CD4-positive, alpha-beta T cell treated with Interleukin-4 for 4 hours (primary cell): ENCODE measurements at places on chromosomes 13 and 19.

GRCh38 chr13:45142440-45143345, 22.4 kb downstream of the GTF2F2 start:
- no peak for DNase-seq

DNA sequence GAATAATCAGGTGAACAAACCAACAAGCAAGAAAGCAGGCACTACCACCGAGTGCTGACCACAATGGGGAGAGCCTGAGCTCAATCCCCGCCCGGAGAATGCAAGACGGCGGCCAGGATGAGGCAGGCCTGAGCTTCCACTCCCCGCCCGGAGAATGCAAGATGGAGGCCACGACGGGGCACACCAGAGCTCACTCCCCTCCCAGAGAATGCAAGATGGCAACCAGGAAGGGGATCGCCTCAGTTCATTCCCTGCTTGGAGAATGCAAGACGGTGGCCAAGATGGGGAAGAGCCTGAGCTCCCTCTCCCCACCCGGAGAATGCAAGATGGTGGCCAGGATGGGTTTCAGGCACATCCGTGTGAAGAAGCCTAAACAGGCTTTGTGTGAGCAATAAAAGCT, 24.7 kb upstream of the MIER2 start:
- no peak for DNase-seq

DNA sequence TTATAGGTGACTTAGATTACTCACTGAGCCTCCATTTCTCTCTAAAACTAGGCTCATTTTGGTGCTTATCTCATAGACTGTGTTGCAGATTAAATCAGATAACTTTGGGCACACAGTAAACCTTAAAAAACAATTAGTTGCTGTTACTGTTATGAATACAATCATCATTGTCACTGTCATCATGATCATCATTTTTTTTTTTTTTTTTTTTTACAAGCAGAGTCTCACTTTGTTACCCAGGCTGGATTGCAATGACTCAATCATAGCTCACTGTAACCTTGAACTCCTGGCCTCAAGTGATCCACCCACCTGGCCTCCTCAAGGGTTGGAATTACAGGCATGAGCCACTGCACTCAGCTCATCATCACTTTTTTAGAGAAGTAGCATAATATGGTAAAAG, 60.0 kb downstream of the VWA8 start:
- no peak for DNase-seq

DNA sequence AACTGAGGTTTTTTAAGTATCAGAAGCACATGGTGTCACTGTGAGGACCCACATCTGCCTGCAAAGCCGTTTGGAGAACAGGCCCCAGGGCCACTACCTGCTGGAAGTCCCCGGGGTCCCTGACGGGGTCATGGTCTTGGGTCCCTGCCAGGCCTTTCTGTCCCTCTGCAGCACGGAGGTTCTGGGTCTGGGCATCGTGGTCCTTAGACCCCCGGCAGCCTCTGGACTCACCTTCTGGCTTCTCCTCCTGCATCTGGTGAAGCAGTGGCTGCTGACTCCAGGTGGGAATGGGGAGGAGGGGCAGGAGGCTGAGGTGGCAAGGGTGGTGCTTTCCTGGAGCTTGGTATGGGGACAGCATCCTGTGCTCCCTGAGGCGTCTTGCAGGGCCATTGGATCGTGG, 198.6 kb downstream of the TEX29 start:
- DNase-seq, result no peak

- no peak for DNase-seq
Measured at GRCh38 chr13:40597735-40598365, 68.6 kb downstream of the FOXO1 start.

DNA sequence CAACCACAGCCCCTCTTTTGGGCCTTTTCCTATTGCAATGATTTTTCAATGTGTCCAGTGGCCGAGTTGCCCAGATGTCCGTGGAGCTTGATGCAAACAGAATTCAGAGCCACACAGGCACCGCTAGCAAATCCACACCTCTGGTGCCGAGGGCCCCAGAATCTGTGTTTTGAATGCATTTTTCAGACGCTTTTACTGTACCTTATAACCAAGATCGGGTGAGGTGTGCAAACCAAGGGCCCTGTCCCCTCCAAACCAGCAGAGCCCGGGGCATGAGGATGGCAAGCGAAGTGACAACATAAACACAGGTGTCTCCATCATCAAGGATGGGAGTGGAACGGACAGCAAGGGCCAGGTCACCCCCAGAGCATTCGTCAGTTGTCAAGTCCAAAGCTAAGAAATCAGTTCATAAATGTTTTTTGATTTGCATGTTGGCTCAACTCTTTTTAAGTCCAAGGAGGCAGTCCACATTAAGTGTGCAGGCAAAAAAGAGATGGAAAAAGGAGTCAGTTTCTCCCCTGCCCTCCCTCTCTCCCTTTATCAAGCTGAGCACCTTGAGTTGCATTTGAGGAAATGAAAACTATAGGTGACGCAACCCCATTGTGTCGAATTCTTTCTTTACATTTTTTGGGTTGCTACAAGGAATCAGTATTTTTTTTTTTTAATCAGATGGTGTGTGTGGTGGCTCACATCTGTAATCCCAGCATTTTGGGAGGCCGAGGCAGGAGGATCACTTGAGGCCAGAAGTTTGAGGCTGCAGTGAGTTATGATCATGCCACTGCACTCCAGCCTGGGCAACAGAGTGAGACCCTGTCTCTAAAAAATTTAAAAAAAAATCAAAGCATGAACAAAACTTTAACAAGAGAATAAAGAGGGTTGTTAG, 2.9 kb downstream of the CCDC8 start:
- DNase-seq, result no peak

- DNase-seq, result no peak
Measured at GRCh38 chr19:23305555-23305954, 55.4 kb upstream of the ZNF724 start.

GRCh38 chr19:36331353-36332228, 47.4 kb downstream of the ZFP14 start:
- DNase-seq, result peak; percentile 77

GRCh38 chr19:58455306-58455705, 3.9 kb downstream of the ZNF324B start:
- DNase-seq, result no peak

DNA sequence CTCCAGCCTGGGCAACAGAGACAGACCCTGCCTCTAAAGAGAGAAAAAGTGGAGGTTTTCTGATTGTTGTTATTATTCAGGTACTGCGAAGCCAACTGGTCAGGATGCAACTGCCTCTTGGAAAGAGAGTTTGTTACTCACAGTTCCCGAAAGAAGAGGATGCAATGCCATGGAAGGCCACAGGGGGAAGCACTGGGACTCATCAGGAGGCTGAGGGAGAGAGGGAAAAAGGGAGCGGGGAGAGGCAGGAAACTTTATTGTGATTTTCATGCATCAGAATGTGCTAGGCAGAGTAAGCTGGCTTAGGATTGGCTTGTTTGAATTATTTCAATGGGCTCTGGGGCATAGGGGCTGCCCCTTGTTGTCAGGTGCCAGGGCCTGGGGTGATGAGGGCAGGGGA, 27.6 kb downstream of the MYO9B start:
- DNase-seq, result no peak

DNA sequence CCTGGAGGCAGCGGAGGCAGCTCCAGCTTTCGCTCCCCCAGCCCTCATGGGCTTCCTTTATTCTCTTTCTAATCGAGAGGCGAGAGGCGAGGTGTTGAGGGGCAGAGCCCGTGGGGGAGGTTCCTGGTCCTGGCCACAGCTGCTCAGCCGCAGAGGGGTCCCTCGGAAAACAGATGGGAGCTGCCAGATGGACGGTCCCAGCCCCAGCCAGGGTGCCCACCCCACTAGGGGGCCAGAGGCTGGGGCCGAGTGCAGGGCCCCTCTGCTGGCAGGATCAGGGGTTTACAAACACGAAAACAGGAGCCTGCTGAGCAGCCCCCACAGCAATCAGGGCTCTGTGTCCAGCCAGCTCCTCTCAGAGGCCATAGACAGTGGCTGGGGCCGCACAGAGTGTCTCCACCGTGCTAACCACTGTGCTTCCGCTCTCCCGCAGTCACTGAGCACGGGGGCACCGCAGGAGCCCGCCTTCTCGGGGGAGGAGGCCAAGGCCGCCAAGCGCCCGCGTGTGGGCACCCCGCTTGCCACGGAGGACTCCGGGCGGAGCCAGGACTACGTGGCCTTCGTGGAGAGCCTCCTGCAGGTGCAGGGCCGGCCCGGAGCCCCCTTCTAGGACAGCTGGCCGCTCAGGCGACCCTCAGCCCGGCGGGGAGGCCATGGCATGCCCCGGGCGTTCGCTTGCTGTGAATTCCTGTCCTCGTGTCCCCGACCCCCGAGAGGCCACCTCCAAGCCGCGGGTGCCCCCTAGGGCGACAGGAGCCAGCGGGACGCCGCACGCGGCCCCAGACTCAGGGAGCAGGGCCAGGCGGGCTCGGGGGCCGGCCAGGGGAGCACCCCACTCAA, 182.2 kb downstream of the KDM4B start:
- DNase-seq, result no peak

- DNase-seq, result no peak
Measured at GRCh38 chr13:114026481-114026880, 52.6 kb upstream of the C13orf46 start.

GRCh38 chr19:45451131-45451849, 16.5 kb upstream of the FOSB start:
- peak; percentile 93 for DNase-seq

- DNase-seq, result no peak
Measured at GRCh38 chr13:30863796-30864195, 42.3 kb upstream of the MEDAG start.

DNA sequence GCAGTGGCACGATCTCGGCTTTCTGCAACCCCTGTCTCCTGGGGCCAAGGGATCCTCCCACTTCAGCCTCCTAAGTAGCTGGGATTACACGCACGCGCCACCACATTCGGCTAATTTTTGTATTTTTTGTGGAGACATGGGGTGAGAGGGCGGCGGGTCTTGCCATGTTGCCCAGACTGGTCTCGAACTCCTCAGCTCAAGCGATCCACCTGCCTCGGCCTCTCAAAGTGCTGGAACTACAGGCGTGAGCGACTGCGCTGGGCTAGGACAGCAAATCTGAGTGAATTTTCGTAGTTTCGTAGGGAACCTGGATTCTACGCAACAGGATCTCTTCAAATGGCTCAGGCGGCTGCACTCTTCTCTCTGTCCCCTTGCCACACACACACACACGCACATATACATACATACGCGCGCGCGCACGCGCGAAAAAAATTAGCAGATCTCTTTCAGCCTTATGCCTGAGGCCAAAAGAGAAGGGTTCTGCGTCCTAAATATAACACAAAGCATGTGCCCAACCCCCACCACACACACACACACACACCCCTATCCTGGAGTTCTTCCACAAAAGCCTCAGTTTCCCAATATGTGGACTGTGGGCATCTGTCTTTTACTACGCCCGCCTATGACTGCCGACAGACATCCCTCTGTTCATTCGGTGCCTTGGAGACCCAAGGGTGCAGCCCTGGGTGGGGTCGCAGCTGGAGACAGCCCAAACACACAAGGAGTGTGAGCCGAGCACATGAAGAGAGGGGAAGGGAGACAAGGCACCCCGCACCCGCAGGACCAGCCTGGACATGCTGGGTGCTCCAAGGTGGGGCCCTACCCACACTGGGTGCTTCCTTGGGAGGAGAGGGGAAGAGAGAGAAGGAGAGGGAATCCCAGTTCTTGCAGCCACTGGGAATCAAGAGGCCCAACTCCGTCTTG, 616 bp downstream of the PINLYP start:
- no peak for DNase-seq

DNA sequence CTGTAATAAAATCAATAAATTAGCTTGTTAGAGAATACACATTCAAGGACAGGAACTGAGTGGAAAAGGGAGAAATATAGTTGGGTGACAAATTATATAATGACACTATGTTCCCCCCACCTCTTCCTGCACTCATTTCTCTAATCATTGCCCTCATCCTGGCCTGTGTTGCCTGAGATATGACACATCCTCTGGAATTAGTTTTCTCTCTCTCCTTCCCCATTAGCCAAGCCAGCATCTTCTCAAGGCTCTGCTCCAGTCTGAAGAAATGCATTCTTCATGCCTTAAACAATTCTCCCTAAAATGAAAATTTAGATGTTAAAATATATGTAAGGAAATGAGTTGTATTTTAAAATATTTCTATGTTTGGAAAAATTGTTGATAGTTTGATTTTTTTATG, 280.3 kb downstream of the POU4F1 start:
- DNase-seq, result no peak

DNA sequence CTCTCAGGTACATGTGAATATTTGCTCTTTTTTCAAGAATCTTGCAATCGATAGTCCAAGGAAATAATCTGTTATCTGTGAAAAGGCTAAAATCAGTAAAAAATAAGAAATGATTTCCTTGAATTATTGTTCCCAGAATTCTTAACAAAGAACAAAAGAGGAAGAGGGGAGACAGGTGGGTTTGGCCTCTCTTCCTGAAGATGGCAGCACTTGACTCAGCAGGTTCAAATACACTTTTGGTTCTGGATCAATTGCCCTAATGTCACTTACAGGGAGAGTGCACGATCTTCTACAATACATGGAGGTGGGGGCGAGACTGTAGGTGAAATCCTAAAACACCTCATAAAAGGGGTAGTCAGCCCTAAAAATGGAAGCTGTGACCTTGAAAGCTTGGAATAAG, 358.7 kb downstream of the IRS2 start:
- DNase-seq, result no peak

GRCh38 chr19:47518139-47518538, 3.3 kb upstream of the NAPA start:
- peak; percentile 59 for DNase-seq

DNA sequence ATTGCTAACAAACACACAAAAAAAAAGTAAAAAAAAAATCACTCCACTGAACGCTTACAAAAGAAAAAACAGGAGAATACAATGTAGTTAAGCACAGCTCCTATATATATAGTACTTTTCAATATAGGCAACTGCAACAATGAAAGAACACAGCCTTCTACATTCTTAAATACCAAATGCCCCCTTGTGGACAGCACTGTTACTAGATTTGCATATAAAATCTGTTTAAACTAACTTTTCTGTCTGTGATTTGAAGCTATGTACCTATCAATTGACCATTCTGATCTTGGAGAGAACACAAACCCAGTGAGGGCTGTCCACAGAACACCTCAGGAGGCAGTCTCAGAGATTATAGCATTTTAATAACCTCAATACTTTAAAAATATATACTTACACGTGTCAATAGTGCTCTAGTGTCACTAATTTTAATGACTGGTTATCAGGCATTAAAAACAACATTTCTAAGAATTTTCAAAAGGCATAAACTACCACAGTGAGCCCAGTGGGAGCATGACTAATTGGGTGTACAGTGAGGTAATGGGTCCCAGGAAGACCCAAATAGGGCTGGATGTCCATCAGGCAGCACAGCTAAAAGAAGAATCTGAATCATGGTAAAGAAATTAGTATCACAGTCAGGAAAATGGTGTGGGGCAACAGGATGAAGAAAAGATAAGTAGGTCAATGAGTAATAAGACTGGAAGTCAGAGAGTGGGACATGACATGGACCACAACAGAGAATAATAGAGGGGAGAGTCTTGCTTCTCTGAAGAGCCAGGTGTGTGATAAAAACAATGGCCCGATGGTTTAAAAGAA, 22.2 kb downstream of the CCDC169 start:
- no peak for DNase-seq

DNA sequence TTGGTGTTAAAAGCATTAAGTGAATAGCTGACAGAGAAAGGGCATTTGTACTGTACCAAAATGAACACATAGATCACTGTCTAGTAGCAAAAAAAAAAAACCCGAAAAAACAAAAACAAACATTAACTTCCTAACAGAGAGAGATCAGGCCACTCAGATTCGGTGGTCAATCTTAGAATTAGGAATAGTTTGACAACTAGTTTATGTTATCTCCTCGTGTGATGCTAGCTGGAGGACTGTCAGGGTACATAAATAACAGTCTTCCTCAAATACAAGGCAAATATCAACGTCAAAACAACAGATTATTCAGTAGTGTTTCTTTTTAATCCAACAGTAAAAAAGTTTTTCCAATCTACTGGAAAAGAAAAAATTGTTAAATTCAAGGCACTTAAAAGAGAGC, 1.7 kb downstream of the ZMYM5 start:
- no peak for DNase-seq
